Activated CD4-positive, alpha-beta T cell treated with anti-CD3 and anti-CD28 coated beads, Interleukin-2, amount 50 U/mL, for 16 hours (primary cell): ENCODE measurements at places on chromosomes 16 and 17.

GRCh38 chr17:35953720-35954119 lies 10.2 kb upstream of the LYZL6 start:
- no peak for DNase-seq

GRCh38 chr16:57039148-57039812 lies 49.9 kb downstream of the NLRC5 start:
- peak; percentile 73 for DNase-seq

GRCh38 chr17:51512220-51512907 lies 252.0 kb downstream of the UTP18 start:
- DNase-seq = no peak

GRCh38 chr16:27389272-27389961 lies 12.6 kb upstream of the IL21R start:
- DNase-seq = no peak

GRCh38 chr16:60491273-60491672 lies 1545.0 kb downstream of the CDH8 start:
- DNase-seq = no peak

DNA sequence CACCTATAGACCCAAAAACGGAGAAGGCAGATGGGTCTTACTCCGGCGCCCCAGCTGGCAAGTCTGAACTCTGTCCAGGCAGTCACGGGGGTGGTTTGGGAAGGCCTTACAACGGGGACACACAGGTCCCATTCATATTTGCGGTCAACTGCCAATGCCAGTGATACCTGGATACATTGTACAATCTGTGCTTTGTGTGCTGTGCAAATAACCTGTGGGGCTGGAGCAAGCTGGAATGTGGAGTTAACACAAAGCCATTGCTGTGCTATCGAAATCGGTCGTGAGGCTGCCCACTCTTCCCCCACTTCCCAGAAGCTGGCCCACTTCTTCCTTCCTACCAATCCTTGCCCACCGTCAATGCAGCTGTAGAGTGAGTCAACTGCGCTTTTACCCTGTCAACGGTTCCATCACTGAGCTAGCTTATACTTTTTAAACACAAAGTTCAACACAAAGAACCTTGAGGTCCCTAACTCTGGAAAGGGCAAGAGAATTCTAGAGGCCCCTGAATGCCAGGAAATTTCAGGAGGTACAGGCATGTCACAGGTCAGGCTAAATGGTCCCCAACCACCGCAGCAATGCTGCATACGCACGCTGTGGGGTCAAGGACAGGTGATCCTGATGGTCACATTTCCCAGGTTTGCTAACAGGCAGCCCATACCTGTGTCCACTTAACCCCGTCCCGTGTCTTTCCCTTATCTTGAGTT lies 122.8 kb downstream of the ZFHX3 start:
- DNase-seq = no peak

GRCh38 chr16:15817446-15817845 lies 39.4 kb downstream of the MYH11 start:
- DNase-seq = no peak

DNA sequence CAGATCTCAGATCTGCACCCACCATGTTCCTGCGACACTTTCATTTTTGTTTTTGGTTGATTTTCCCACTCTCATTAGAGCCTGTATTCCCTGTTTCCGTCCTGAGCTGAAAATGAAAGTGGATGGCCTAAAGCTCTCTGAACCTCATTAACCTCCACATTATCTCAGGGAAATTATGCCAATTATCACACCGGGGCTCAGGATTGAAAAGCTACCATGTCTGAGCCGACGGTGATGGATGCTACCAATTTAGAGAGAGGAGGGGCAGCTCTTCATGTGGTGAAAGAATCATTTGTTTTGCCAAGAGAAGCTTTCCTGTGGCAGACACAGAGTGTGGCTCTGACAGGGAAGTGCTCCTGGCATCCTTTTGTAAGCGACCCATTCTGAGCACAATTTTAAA lies 410.4 kb upstream of the CDH11 start:
- DNase-seq = no peak

DNA sequence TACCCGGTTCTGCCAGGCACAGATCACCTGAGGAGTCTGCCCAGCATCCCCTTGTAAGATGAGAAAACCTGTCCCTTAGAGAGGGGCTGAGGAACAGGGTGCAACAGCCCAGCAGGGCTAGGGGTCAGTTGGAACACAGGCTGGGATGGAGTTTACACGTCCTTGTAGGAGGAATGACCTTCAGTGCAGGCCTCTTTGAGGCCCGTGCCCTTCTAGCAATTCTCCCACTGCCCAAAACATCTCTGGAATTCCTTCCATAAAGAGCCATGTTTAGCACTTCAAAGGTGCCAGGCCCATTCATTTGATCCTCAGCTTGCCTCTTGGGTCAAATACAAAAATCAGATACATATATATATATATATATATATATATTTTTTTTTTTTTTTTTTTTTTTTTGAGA lies 4.5 kb downstream of the CTNS start:
- no peak for DNase-seq

DNA sequence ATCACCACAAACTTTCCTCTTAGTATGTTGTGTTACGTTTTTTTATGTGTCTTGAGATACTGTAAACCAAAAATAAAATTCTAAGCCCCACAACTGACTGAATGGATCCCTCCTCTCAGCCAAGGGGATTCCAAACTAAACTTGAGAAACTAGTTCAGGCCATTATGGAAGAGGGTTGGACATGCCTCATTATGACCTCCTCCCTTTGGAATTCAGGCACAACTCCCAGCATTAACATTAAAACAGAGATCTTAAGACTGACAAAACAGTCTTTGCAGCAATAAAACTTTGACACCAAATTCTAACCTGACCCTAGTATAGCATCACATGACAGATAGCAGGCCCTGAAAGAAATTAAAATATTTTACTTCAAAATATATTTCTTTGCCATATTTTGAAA lies 51.1 kb upstream of the SLC47A1 start:
- DNase-seq = no peak

DNA sequence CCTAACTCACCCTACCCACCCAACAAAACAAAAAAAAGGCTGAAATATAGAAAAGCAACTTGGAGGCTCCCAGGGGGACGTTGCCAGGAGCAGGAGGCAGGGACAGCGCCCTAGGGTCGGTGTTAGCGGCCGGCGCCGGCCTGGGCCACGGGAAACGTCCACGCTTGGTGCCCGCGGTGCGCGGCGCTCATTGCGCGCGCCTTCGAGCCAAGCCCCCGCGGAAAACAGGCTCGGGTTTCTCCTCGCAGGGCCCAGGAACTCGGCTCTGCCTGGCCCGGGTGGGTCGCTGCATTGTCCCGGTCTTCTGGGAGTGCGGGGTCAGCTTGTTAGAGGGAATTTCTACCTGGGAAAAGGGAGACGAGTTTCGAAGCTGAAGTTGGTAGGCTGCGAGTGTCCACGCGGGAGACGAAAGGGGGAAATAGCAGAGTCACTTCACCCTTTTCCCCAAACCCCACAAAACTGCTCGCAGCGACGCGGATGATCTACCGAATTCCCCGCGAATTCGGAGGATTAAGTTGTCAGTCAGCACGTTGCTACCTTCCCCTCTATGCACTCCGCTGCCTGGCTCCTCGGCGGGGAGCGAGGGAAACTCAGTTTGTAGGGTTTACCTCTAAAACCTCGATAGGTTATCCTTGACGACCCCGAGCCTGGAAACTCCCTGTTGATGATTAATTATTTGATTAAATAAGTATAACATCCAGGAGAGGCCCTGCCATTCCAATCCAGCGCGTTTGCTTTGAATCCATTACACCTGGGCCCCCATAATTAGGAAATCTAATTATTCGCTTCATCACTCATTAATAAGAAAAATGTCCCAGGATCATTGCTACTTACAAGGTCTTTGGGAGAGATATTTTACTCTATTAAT lies 751 bp upstream of the FOXC2 start:
- no peak for DNase-seq

DNA sequence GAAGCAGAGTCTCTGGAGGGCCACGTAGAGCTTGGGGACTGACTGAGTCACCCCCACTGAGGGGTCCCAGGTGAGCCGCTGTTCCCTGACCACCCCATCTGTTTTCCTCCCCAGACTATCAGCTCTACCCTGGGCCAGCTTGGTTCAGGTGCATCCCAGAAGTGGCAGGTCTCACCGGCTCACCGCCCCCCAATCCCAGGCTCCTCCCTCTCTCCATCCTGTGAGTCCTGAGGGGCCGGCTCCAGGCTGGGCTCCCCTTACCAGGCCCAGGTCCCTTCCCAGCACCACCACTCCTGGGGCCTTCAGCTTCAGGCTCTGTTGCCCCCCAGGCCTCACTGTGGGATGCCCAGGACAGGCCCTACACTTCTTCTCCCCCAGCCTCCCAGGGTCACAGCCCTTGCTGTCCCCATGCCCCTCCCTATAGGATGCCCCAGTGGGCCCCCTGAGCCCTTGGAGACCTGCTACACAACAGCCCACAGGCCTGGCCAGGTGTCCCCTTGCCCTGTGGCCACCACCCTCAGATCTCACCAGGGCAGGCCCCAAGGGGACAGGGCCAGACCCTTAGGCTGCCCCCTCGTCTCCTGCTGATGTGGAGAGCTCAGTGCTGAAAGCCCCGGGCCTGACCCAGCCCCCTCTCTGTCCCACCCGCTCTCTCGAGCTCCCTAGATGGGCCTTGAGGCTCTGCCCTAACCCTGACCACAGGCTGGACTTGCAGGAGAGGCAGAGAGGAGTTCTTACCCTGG lies 40.4 kb downstream of the TNFRSF13B start:
- DNase-seq = no peak

GRCh38 chr17:2054512-2055291 lies at the start of gene HIC1:
HIC1 (plus strand) TSS chr17:2055103; CDS start chr17:2056691, 1,588 bp downstream.
- DNase-seq = peak; percentile 74

- no peak for DNase-seq
Observed at GRCh38 chr16:61957075-61957855, 79.0 kb downstream of the CDH8 start.

GRCh38 chr17:75757086-75757681 lies 7.8 kb downstream of the GALK1 start:
- no peak for DNase-seq

DNA sequence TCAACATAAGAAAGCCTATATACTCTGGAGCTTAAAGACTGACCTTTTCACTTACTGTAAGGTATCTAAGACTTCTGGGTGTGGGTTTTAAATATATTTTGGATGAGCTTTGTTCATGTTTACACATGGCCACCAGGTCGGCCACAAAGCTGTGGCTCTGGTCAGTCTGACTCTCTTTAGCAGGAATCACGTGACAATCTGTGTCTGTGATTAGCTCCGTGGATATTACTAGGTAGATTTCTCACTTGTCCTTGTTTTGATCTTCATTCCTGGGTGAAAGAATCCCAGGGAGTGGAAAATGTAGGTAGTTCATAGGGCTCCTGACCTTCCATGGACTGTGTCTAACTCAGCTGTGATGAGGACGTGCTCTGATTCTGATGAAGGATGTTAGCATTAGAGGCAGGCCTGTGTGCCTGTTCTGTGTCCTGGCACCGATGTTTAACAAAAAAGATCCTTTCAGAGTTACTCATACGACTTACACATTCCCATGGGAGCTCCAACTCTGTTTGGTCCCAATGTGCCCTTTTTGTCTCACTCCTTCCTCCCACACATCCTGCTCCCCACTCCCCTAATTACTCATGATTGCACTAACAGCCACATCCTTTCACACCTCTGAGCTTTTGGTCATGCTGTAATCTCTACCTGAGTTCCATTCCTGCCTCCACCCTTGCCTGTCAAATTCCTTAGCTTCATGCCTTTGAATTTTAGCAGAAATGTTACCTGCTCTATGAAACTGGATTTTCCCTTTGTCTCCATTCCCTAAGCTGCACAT lies 425.1 kb downstream of the MAF start:
- DNase-seq = peak; percentile 23

DNA sequence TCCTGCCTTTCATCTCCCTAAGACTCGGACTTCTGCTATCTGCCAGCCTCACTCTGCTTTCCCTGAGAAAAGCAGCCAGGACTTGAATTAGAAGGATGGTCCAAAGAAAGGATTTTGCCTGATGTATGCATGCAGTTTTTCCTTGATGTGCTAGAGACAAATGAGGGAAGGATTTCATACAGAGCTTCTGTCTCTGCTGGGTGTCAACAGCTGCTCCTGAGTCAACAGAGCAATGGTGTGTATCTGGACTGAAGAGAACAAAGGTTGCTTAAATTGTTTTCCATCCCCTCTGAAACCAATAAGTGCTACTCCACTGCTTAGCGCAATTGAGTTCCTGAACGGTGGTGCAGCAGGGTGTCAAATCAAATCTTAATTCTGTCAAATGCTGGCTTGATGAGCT lies 680.6 kb upstream of the C16orf82 start:
- no peak for DNase-seq

- DNase-seq = no peak
Observed at GRCh38 chr16:81357711-81358260, 43.0 kb downstream of the GAN start.

- DNase-seq = no peak
Observed at GRCh38 chr16:55145771-55146603, 178.0 kb upstream of the IRX6 start.

DNA sequence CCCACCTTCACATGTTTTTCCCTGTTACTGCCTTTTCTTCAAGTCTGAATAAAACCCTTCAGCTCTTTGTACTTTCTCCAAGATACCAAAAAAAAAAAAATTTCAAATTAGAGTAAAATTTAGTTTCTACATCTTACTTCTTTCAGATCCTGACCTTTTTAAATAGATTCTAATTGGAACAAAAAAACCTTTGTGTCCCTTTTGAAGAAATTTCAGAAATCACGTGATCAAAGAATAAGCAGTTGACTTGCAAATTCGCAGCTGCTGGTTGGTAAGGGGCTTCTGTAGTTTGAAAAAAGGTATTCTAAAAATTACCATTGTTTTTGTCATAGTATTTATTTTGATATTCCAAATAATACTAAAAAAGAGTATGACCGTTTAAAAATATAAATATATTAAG lies 71.7 kb downstream of the CDC27 start:
- DNase-seq = no peak

GRCh38 chr17:50892101-50892776 lies 26.1 kb upstream of the TOB1 start:
- no peak for DNase-seq

DNA sequence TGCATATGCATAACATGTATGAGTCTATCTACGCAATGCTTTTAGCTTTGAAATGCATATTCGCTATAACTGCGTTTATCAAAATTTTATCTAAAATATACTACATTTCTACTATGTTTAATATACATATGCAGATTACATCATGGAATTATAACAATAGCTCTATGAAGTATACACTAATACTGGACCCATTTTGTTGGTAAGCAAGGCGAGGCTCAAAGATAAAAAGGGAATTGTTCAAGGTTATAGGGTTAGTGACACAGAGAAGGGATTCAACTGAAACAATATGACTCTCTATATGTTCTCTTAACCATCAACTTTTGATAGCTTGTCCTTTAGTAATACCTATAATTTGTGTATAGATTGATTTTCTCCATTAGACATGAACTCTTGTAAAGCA lies 60.9 kb upstream of the SMIM36 start:
- no peak for DNase-seq

- DNase-seq = no peak
Observed at GRCh38 chr17:56157845-56158244, 4.6 kb downstream of the ANKFN1 start.

- DNase-seq = no peak
Observed at GRCh38 chr16:80016731-80017326, 416.3 kb upstream of the MAF start.

- no peak for DNase-seq
Observed at GRCh38 chr17:31511195-31511578, 119.7 kb downstream of the RAB11FIP4 start.

GRCh38 chr16:79580453-79581191 lies 19.9 kb downstream of the MAF start:
- no peak for DNase-seq
